ENCODE measurements at places on chromosomes 2 and 18.

DNA sequence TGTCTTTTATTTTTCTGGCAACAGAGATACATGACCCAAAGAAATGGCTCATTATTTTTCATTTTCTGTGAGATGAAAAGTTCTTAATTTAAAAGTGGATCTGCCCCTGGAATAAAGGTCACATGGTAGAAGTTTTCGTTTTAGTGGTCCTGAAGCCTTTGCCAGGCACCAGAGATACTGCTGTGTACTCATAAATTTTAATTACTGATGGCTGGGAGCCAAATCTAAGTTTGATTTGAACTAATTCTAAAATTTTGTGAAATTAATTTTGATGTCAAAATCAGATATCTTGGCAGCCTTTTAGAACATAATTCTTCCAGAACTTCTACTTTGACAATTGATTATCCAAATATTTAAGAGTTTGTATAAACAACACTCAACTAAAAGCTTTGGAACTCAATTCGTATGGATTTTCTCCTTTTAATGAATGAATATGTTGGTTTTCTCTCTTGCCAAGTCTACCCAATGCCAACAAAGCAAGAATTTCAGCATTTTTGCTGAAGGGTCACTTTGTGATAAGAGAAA lies 128.5 kb upstream of the SP5 start:
- DNase-seq = no peak

GRCh38 chr2:6523476-6523875 lies 342.2 kb downstream of the CMPK2 start:
- DNase-seq = no peak

DNA sequence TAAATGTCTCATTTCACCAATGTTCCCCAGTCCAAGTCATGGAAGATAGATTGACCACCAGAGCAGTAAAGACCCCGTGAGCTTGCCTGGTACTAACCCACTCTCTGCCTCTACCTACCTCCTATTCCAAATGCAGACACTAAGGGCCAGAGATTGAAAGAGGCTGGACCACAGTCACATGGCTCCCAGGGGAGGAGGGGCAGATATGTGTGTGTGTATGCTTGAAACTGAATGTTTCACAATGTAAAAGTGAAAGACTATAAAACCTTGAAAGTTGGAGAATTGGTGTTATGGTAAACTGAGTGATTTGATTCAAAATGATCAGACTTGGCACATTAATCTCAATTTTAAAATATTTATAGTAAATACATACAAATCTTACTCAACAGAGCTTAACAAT lies 21.7 kb upstream of the KLHL29 start:
- no peak for DNase-seq

- DNase-seq = no peak
These were observed 115.0 kb upstream of the RMDN2 start for GRCh38 chr2:37809931-37810570.

- no peak for DNase-seq
These were observed 94.0 kb downstream of the CDK15 start for GRCh38 chr2:201900362-201900761.

GRCh38 chr2:229133155-229133772 lies 137.8 kb downstream of the PID1 start:
- no peak for DNase-seq

GRCh38 chr2:134417968-134418582 lies 164.2 kb downstream of the MGAT5 start:
- no peak for DNase-seq

DNA sequence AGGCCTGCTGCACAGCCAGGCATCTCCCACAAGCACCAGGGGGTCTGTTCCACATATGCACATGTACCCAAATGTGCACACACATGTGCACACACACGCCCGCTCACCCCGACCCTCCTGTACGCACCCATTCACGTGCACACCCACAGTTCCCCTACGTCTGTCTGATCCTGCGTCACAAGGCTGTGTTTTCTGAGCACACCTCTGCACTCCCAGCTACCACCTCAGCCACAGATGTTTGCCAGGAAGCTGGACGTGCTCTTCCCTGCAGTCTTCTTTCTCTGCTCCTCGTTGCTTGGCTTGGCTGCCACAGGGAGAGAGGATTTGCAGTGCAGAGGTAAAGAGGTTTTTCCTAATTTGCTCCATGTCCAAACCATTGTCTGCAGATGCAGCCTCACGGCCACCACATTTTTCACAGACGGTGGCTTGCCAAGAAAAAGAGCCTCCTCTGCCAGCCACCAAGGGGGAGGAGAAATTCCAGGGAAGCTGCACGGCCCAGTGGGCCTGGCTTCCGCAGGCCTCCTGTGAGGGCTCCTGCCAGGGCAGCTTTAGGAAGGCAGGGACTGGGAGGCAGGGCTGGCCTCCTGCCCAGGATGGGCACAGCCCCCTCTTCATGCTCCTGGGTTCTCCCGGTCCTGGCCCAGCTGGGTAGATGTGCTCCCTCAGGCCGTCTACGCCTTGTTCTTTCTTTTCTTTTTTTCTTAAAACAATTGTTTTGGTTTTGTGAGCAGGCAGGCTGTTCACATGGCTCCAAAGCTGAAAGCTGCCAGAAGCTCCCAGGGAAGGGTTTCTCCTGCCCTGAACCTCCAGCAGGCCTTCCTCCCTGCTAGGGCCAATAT lies 29.3 kb upstream of the HS6ST1 start:
- no peak for DNase-seq

DNA sequence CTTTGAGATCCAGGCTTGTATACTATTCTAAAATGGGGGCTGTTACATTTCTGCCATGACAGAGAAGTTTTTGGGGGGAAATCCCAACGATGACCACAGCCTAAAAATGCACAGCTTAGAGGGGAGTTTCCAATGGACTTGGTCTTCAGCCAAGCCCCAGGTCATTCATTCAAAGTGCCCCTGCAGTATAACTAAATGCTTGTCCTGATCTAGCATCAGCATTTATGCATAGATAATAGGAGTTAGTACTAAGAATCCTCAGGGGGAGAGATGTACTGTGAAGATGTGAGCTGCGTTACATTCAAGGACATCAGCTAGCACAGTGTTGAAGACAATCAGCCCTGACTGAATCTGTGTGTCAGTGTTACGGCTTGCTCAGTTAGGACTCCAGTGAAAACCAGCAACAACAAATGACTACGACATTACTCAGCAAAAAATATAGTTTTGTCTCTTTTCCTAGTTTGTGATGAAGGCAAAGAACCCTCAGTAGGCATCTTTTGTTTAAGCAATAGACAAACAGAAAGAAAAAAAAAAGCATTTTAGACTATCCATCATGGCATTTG lies 160.9 kb downstream of the ZEB2 start:
- DNase-seq = no peak

- DNase-seq = no peak
These were observed 1191.4 kb upstream of the SLC39A10 start for GRCh38 chr2:194465641-194466040.

GRCh38 chr2:29597035-29597434 lies 324.4 kb downstream of the ALK start:
- DNase-seq = no peak

- DNase-seq = no peak
These were observed 140.6 kb upstream of the ID2 start for GRCh38 chr2:8541223-8541622.

DNA sequence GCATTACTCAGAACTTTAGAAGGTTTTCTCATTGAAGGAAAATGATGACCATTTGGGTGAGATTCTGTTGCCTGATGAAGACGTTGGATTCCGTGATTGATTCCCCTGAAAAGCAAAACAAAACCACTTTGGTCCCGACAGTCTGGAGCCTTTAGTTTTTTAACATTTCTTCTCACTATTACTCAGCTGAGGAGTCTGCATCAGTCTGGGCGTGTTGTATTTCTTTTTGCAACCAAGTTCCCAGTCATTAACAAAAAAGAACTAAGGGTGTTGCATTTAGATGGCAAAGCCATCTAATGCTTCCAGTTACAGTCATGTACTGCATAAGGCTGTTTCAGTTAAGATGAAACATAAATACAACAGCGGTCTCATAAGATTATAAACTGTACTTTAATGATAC lies 343.1 kb upstream of the CDH2 start:
- DNase-seq = no peak

- peak; percentile 35 for DNase-seq
These were observed 11.3 kb downstream of the IL1RN start for GRCh38 chr2:113138428-113139322.

GRCh38 chr2:6946722-6947121 lies 29.5 kb downstream of the RNF144A start:
- DNase-seq = no peak

- peak; percentile 82 for DNase-seq
These were observed 680 bp upstream of the FHOD3 start for GRCh38 chr18:36296650-36297416.

DNA sequence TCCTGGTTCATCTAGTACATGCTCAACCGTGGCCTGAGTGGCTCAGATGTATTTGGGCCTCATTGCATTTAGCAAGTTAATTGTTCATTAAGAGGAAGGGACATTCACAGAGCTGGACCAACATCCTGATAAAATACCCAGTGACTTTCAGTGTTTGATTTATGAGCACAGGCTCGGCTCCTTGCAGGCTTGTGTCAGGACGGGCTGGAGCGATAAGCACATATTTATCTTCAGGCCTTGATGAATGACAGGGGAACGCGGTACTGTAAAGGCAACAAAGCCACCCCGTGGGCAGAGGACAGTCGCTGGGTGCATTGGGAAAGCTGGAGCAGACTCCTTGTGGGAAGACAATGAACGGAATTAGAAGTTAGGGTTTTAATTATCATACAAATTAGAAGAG lies 548.6 kb upstream of the HS6ST1 start:
- DNase-seq = no peak

GRCh38 chr2:216956820-216957493 lies 97.1 kb upstream of the TNP1 start:
- no peak for DNase-seq

GRCh38 chr2:241658296-241658695 lies 20.8 kb downstream of the ATG4B start:
- DNase-seq = no peak

DNA sequence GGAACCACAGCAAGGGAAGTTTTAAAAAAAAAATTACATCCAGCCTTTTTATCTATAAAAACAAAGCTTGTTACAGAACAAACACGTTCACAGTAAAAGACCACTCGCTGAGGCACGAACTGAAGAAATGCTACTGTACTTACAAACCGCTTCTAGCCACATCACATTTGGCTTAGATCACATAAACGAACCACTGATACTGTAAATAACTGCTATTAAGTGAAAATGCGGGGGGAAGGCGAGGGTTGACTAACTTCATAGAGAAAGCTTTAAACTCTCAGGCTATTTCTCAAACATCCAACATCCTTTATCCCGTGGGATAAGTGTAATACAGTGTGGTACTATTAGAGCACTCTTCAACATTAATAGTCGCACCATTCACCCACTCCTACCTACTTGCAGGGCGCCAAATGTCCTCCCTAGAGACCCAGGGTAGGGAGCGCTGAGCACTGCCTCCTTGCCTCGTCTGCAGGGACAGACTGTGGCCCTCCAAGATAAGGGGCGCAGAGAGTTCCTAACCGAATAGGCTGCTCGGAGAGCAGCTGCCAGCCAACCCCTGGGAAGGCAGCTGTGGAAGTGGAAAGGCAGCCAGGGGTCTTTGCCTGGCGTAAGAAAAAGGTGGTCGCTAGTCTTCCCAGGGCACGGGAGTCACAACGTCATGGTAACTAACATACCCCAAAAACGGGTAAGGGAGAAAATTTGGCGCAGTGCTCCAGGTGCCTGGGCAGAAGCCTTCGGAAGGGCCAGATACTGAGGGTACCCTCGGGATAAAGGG lies 854 bp downstream of the GPR155 start:
- peak; percentile 18 for DNase-seq

GRCh38 chr18:44541781-44542180 lies 138.9 kb upstream of the SETBP1 start:
- DNase-seq = no peak

GRCh38 chr2:1591461-1591770 lies 152.9 kb downstream of the PXDN start:
- DNase-seq = no peak

DNA sequence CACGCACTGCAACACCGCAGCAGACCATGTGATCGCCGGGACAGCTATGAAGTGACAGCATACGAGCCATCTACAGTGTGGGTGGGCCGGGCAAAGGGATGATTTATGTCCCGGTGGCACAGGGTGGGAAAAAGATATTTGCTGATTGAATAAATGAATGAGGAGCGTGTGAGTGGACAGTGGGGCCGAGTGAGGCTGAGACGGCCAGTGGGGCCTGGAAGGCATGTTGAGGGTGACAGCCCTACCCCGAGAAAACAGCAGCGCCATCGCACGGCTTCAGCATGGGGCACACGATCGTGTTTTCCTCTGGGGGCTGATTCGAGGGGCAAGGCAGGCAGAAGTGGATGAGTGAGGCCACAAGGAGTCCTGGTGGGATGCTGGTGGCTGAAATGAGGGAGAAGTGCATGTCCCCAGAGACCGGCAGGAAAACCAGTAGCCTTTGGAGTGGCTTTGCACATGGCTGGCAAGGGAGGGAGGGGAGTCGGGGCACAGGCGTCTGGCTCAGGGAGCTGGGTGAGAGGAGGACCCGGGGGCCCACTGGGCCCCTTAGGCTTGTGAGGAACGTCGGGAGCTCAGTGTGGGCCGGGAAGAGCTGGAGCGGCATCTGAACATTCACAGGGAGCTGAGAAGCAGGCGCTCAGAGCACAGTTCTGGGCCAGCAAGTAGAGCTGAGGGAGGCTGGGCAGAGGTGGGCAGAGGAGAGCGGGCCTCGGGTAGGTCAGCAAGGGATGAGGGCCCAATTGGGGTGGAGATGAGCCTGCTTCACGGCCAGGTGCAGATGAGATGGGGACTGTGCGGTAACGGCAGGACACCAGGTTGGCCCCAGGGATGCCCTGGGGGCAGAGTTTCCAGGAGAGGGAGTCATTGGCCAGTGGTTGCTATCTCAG lies 32.1 kb upstream of the MAL start:
- DNase-seq = no peak

DNA sequence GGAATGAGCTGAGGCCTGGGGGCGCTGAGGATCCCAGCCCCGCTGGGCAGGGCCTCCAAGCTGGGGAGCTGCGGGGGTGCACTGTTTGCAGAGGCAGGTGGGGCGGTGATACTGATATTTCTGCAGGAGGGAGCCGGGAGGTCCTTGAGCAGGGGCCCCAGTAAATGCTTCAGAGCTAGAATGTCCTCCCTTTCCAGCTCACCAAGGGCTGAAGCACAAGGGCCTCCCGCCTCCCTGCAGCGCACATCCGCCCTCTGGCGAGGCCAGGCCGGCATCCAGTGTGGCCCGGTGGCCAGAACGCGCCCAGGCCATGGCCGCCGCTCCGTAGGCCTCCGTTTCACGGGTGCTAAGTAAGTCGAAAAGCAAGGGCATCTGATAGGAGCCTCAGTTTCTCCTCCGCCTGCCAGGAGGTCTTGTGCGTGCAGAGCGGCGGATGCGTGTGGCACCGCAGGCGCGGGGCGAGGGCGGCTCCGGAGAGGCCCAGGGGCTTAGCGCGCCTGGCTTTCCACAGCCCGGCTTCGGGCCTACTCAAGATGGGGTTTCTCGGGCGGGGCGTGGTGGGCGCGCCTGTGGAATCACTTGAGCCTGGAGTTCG lies 29.5 kb upstream of the CHMP1B start:
- no peak for DNase-seq

DNA sequence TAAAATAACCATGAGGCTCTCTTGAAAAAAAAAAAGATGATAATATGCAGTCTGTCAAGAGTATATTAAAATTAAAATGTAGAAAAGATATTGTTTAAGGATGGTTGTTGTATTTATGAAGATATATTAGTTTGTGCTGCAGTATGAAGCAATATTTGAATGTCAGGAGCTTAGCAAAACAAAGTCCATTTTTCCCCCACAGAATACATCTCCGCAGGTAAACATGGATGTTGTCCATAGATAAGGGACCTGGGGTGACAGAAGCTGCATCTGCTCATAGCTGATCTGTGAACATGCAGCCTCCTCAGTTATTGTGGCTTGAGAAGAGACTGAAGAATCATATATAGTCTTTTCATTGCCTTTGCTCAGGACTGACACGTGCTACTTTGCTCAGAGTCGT lies 366.1 kb upstream of the MMADHC start:
- DNase-seq = no peak

GRCh38 chr18:35590935-35591334 lies 9.4 kb downstream of the GALNT1 start:
- DNase-seq = no peak
